Ascending aorta (tissue), 2 donors: ENCODE measurements at places on chromosomes 5 and 9.
A peak's percentile ranks its signal among the peaks of the same experiment; 100 is the strongest.

DNA sequence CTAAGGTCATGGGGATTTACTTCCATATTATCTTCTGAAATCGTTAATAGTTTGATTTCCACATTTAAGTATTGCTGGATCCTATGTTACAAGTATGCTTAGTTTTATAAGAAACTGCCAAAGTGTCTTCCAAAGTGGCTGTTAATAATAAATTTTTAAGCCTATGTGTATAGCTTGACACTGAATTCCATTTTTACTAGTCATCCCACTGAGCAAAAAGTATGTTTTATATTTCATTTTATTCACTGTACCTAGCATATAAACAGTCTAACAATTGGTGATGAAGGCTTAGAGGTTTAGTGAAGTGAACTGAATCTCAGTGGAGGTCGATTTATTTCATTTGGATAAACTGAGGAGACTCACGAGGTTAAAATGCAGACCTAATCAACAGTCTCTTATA lies 174.6 kb downstream of the ADAMTS6 start:
- no peaks in the 10 kb centered on the region for H3K27me3 ChIP-seq
- H3K27ac ChIP-seq = no peak overlapping the region
- no peaks in the 10 kb centered on the region for H3K4me1 ChIP-seq
- no peak overlapping the region for H3K4me3 ChIP-seq

DNA sequence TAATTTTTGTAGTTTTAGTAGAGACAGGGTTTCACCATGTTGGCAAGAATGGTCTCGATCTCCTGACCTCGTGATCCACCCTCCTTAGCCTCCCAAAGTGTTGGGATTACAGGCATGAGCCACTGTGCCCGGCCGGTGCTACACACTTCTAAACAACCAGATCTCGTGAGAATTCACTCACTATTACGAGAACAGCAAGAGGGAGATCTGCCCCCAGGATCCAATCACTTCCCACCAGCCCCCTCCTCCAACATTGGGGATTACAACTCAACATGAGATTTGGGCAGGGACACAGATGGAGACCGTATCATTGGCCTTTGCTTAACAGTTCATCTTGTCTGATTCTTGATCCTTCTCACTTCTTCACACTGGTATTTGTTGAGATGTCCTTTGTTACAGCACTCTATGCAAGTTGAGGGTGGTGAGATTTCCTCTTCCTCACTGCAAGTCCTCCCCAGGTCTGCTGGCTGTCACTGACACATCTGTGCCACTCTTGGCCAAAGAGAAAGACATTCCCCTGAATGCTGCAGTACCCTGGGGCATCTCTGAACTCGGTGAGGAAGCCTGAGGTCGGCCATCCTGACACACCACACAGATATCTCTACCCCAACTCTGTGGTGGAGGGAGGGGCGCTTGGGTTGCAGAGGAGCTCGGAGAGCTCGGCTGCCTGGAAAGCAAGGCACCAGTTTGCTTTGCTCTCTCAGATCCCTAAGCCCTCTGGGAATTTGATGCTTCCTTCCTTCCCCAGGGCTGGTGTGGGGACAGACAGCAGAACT lies 4.2 kb upstream of the SUB1 start:
- H3K27ac ChIP-seq = no peak overlapping the region
- H3K36me3 ChIP-seq = no peaks in the 10 kb centered on the region
- H3K27me3 ChIP-seq = no peaks in the 10 kb centered on the region
- no peak for DNase-seq

- no peaks in the 10 kb centered on the region for H3K36me3 ChIP-seq
- H3K4me3 ChIP-seq = no peak overlapping the region
- no peak for DNase-seq
- no peaks in the 10 kb centered on the region for H3K27me3 ChIP-seq
- H3K27ac ChIP-seq = no peak overlapping the region
Measured at GRCh38 chr9:5869315-5870019, 21.2 kb upstream of the MLANA start.

- H3K27me3 ChIP-seq = no peaks in the 10 kb centered on the region
- H3K4me3 ChIP-seq = peak within 1 kb of the TSS; percentile 78
- H3K4me1 ChIP-seq = no peaks in the 10 kb centered on the region
- DNase-seq = peak; percentile 69
Measured at GRCh38 chr5:107670932-107671741, at the start of gene EFNA5. TSS of gene EFNA5 (minus strand) at chr5:107670937.

DNA sequence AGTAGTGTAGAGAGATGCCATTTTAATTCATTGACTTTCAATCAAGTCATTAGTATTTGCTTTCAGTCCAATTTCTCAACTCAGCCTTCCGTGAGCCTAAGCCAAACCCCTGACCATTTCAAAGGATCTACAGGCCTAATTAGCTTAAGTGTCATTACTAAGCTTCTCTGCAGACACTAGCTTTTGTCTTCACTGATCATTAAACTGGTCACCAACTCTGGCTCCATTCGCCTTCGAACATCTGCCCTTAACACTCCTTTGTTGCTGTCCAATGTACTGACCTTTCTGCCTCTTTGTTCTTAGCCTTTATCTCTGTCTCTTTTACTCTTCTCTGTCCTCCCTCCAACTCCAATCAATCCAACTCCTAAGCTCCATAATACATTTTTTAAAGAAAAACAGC lies 299.3 kb downstream of the DIRAS2 start:
- no peak overlapping the region for H3K27ac ChIP-seq
- H3K27me3 ChIP-seq = no peaks in the 10 kb centered on the region
- no peaks in the 10 kb centered on the region for H3K4me1 ChIP-seq
- DNase-seq = no peak

GRCh38 chr9:126325821-126326220 lies 808 bp upstream of the MVB12B start:
- H3K4me1 ChIP-seq = no peaks in the 10 kb centered on the region
- no peak for DNase-seq
- no peaks in the 10 kb centered on the region for H3K27me3 ChIP-seq
- H3K36me3 ChIP-seq = no peaks in the 10 kb centered on the region
- H3K4me3 ChIP-seq = peak overlapping the region; percentile 79
- peak overlapping the region; percentile 68 for H3K27ac ChIP-seq

DNA sequence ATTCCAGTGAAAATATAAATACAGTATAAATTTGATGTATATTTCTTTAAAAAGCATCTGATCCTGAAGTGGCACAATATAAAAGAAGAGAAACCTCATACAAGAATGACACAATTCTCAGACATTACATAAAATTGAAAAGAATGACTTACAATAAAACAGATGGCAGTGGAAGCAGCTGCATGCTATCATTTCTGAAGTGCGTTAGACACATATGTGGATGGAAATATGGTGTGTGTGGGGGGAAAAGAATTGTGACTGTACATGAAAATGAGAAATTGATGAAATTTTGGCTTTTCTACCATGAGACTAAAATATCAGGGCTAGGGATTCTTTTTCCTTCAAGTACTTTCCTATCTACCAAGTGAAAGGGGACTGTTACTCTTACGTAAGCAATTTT lies 45.9 kb upstream of the CDH18 start:
- H3K4me3 ChIP-seq = no peak overlapping the region
- no peaks in the 10 kb centered on the region for H3K36me3 ChIP-seq
- H3K27me3 ChIP-seq = no peaks in the 10 kb centered on the region
- H3K4me1 ChIP-seq = no peaks in the 10 kb centered on the region
- DNase-seq = no peak
- H3K27ac ChIP-seq = no peak overlapping the region

- DNase-seq = no peak
- no peaks in the 10 kb centered on the region for H3K27me3 ChIP-seq
- no peak overlapping the region for H3K4me3 ChIP-seq
- no peaks in the 10 kb centered on the region for H3K36me3 ChIP-seq
Measured at GRCh38 chr9:110308633-110309038, 29.0 kb downstream of the TXNDC8 start.

DNA sequence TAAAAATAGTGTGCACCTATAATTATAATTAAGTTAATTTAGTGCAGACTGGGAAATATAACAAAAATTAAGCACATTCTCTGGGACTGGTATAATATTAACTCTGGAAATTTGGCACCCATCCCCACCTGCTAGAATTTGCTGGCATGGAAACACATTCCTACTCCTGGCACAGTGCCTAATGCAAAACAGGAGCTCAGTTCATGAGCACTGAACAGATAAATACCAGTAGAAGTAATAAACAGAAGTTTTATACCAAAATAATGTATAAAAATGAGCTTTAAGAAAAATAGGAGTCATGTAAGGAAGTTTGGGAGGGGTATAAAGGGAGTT lies 23.7 kb upstream of the NPR3 start:
- no peaks in the 10 kb centered on the region for H3K36me3 ChIP-seq
- H3K27me3 ChIP-seq = no peaks in the 10 kb centered on the region
- H3K27ac ChIP-seq = peak overlapping the region; percentile 54
- no peak overlapping the region for H3K4me3 ChIP-seq
- DNase-seq = no peak

GRCh38 chr5:151699071-151699901 lies 12.6 kb upstream of the SPARC start:
- H3K4me1 ChIP-seq = peaks cover 44% of the 10 kb centered on the region
- H3K27ac ChIP-seq = peak overlapping the region; percentile 98
- H3K4me3 ChIP-seq = peak overlapping the region; percentile 25

- no peaks in the 10 kb centered on the region for H3K27me3 ChIP-seq
- peaks cover 4% of the 10 kb centered on the region for H3K36me3 ChIP-seq
- DNase-seq = no peak
- no peak overlapping the region for H3K27ac ChIP-seq
- H3K4me1 ChIP-seq = no peaks in the 10 kb centered on the region
Measured at GRCh38 chr5:176474476-176474875, 26.3 kb downstream of the FAF2 start.

DNA sequence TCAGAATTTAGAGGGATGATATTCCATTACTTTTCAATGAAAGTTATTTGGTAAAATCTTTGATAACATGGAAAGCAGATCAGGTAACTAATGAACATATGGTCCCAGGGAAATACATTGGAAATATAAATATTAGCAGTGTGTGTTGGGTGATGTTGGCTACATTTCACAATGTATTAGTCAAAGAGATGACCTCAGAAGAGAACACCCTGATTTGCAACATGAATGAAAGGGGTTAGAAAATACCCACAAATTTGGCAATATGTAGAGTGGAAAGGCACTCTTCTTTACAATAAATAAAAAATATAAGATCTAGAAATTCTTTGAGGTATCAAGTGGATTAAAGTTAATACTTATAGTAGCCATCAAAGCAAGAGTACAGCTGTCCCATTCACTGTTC lies 606.7 kb downstream of the PSAT1 start:
- no peaks in the 10 kb centered on the region for H3K4me1 ChIP-seq
- H3K4me3 ChIP-seq = no peak overlapping the region
- H3K27me3 ChIP-seq = no peaks in the 10 kb centered on the region
- no peaks in the 10 kb centered on the region for H3K36me3 ChIP-seq
- no peak overlapping the region for H3K27ac ChIP-seq
- no peak for DNase-seq

DNA sequence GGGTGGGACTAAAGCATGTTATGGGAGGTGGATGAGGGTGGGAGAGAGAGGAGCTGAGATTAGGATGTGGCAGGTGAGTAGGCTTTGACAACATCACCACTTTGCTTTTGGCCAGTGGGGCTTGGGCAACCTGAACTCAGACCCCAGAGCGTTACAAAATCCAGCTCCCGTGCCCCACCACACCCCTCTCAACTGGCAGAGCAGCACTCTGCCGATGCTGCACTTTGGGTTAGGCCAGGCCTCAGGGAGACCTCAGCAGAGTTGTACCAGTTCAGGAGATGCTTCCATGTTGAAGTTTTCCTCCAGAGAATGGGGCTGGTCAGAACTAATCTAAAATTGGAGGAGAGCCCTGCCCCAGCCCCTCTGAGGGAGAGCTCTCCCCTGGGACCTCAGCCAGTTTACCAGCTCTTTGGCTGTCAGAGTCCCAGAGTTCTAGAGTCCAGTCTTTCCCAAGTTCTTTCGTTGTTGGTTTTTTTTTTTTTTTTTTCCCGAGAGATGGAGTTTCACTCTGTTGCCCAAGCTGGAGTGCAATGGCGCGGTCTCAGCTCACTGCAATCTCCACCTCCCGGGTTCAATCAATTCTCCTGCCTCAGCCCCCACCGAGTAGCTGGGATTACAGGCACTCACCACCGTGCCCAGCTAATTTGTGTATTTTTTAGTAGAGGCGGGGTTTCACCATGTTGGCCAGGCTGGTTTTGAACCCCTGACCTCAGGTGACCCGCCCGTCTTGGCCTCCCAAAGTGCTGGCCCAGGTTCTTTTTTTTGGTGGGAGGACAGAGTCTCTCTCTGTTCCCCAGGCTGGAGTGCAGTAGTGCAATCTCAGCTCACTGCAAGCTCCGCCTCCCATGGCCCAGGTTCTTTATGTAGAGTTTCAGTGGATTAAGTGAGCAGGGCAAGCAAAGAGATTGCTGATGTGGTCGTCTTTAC lies 17.8 kb downstream of the NUDT2 start:
- H3K36me3 ChIP-seq = no peaks in the 10 kb centered on the region
- peaks cover 49% of the 10 kb centered on the region for H3K4me1 ChIP-seq
- no peaks in the 10 kb centered on the region for H3K27me3 ChIP-seq
- DNase-seq = no peak
- H3K4me3 ChIP-seq = no peak overlapping the region
- H3K27ac ChIP-seq = peak overlapping the region; percentile 67

DNA sequence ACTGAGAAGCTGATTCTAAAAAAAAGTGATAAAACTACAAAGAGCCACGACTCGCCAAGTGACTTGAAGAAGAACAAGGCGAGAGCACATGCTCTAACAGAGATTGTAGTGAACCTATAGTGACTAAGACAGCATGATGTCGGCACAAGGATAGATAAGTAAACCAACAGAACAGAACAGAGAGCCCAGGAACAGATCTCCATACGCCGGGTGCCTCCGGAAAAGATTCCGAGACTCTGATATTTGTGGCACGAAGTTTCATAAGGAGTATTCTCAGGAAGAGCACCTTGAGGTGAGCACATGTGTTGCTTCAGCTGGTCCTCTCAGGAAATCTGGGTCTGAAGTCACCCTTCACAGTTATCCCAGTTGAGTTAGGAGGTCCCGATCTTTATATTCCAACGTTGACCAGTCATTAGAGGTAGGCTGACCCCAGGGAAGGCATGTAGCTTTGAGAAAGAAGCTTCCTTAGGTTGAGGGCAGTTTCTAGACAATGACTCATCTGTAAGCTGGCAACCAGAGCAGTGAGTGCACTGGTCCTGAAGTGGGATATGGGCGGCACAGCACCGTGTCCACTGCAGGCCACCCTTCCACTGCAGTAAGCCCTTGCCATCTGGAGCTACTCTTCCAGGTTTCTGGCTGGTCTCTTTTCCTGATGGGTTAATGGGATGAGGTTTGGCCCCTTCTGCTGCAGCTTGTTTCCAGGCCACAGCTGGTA lies 13.6 kb upstream of the CLK4 start:
- no peak overlapping the region for H3K27ac ChIP-seq
- DNase-seq = peak; percentile 2
- no peaks in the 10 kb centered on the region for H3K4me1 ChIP-seq
- no peaks in the 10 kb centered on the region for H3K27me3 ChIP-seq
- no peak overlapping the region for H3K4me3 ChIP-seq

DNA sequence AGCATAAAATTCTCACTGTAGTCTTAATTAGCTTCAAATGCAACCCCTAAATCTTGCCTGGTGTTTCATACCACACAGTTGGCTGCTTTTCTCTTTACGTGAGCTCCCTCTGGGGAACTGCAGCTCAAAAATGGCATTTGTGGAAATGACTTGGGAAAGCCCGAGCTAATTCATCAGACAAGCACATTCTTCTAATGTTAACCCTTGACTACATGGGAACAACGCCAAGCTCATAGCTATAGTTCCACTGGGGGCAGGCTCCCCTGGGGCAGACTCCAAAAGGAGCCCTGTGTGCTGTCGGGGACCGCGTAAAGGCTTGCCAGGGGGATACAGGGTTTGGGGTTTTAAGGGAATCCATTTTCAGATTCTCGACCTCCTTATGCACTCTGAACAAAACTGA lies 301.4 kb upstream of the DAP start:
- H3K4me3 ChIP-seq = no peak overlapping the region
- no peak for DNase-seq
- H3K27me3 ChIP-seq = no peaks in the 10 kb centered on the region
- H3K4me1 ChIP-seq = no peaks in the 10 kb centered on the region
- no peaks in the 10 kb centered on the region for H3K36me3 ChIP-seq
